Activated CD8-positive, alpha-beta memory T cell treated with anti-CD3 and anti-CD28 coated beads, Interleukin-2, amount 50 U/mL, for 4 hours (primary cell): ENCODE measurements at places on chromosomes 5 and 9.

GRCh38 chr9:133783331-133783731 is 45.2 kb upstream of the SARDH start:
- no peak for DNase-seq

- DNase-seq, result no peak
Measured at GRCh38 chr5:30878296-30878695, 315.2 kb upstream of the CDH6 start.

- no peak for DNase-seq
Measured at GRCh38 chr9:16343249-16344237, 526.9 kb downstream of the BNC2 start.

GRCh38 chr5:66864240-66864884 is 268.2 kb downstream of the MAST4 start:
- DNase-seq, result no peak

DNA sequence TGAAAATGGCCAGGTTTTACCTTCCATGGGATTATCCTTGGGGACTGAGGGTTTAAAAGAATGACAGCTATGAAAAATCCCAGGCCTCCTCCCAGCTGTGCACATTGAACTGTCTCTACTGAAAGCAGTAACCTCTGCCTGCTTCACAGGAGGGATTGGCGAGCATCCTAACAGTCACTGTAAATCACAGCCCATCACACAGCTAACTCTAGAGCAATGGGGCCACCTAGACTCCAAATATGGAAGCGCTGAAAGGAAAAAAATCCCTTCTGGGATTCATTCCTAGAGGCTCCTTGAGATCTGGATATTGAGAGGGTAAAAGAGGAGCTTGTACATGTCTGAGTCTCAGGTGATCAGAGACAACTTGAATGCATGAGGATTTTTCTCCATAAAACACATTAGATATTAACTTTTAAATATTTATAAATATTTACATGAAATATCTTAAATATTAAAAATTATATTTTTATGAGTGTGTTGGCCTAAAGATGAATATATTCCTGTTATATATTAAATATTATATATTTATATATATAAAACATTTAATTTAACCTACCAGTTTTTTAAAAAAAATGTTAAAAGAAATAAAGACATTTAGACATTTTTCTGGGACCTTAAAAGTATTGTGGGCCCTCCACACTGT is 133.8 kb upstream of the SLC24A2 start:
- no peak for DNase-seq
